ENCODE measurements at places on chromosomes 7 and 10.

GRCh38 chr10:118572256-118573041 is 23.0 kb downstream of the PRLHR start:
- DNase-seq = no peak

DNA sequence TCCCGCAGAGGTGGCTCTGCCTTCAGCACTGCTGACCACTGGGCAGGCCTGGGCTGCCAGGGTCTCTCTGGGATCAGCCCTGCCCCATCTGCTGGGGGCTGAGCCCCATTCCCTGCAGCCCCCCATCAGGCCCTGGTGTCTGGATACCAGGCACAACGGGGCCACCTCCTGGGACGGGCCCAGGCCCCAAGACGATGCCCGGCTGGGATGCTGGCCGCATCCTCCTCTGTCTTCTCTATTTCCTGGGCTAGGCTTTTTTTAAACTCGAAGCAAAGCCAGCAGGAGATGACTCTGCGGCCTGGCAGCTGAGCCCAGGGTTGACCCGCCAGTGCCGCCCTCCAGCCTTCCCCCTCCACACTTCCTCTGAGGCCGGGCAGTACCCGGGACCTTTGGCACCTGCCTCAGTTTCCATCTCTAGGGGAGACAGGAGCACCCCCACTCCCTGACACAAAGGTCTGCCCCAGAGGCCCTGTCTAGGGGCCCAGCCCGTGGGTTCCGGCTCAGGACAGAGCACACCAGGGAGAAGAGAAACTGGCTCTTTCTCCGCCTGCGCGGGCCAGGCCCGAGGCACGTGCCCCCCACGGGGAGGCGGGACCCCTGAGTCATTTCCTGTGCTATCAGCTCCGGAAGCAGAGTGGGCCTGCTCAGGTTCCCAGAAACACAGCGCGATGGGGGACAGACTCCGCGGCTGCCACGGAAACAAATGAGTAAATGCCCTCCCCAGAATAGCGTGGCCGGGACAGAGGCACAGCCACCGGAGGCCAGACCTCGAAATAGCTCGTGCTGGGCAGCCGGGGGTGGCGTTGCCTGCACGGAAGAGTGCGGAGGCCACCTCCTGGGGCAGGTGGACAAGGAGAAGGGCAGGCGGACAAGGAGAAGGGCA is 84.6 kb upstream of the PDGFA start:
- DNase-seq = peak; percentile 89

GRCh38 chr7:44431091-44431608 is 59.3 kb downstream of the NUDCD3 start:
- DNase-seq = peak; percentile 28

- DNase-seq = no peak
These were observed 24.0 kb downstream of the HABP2 start for GRCh38 chr10:113576852-113577251.

- DNase-seq = no peak
These were observed 10.9 kb upstream of the C10orf120 start for GRCh38 chr10:122710576-122710975.

- no peak for DNase-seq
These were observed 51.1 kb downstream of the HYCC1 start for GRCh38 chr7:22962775-22963350.

DNA sequence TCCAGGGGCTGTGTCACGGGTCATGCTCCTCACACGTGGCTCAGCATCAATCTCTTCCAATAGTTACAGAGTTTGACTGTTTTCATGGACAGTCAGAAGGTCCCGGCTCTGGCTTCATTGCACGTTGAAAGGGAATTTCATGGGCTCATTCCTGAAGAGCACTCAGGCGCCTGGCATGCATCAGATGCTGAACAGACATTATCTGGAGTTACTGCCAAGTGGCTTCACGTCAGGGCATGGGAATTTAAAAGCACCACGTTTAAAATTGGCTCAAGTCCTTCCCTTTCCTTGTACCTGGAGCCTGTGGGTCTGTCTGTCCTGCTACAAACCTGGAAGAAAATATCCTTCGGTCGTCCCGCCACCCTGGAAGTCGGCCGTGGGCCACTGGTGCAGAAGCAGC is 50.4 kb downstream of the CFAP46 start:
- no peak for DNase-seq

GRCh38 chr7:156897673-156898072 is 4.7 kb upstream of the LMBR1 start:
- DNase-seq = peak; percentile 80

- no peak for DNase-seq
These were observed 634 bp downstream of the HECW1 start for GRCh38 chr7:43112941-43113621.

Data from SW480 (cell line).